ENCODE measurements at places on chromosomes 16 and 17.

- no peak for DNase-seq
Measured at GRCh38 chr17:72946156-72946555, 146.3 kb downstream of the SLC39A11 start.

GRCh38 chr16:64019339-64019738, 1102.5 kb downstream of the CDH11 start:
- no peak for DNase-seq

DNA sequence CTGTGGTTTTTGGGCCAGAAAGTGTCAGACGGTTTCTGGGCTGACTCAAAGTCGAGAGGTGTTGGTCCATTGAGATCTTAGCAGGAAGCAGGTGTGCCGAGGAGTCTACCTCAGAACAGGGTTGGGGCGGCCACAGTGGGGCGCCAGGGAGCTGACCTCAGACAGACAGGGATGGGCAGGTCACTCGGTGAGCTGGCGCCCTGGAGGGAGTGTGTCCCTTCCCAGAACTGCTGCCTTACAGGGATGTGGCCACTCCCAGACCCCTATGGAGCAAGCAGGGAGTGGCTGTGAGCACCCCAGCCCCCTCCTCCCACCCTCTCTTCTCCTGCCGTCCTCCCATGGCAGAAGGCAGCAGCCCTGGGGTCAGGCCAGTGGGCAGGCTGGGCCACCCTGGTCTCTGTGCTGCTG, 14.0 kb upstream of the DPEP1 start:
- DNase-seq = no peak

DNA sequence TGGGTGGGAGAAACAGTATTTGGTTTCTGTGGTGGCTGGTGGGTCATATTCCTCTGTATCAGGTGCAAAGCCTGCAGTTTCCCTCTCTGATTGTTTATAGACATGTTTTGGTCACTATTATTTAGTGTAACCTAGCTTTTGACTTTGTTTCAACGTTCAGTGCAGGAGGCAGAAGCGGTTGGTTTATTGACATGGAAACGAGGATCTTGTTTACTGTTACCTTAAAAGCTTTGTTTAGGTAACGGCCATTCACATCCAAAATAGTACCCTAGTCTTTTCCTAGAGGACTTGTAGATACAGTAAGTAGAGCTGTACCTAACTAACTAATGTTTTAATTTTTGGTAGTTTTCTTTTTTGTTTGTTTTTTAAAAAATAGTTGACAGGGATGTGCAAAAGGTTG, 3.5 kb downstream of the MSI2 start:
- DNase-seq = no peak

DNA sequence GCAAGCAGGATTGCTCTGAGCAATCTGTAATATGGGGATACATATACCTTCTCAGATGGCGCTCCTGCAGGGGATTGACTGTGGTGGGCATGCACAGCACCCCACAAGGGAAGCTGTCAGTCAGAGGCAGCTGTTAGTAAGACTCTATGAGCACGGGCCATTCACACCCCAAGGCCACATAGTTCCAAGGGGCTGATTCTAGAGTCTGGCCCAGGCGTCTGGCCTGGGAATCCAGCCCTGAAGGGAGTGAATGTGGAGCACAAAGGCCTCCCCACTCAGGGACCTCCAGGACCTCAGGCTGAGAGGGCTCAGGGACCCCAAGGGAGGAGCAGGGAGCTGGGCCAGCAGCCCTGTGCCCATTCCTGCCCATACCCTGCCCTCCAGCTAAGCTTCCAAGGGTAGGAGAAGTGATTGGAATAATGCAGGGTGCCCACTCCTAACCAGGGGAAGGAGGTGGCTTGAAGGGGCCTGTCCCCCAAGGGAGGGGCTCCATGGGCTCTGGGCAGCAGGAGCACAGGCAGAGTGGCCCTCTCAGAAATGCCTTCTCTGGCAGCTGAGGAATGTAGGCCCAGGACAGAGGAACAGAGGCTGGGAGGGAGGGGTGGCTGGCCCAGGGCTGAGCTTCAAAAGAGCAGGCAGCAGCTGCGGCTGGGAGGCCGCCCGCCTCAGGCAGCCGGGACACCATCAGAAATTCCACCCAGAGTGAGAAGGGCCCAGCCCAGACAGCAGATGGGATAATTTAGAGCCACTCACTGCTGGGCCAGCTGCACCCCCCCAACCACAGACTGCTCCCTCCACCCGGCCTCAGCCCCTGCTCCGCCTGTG, 48.9 kb upstream of the MRPS23 start:
- DNase-seq = no peak

DNA sequence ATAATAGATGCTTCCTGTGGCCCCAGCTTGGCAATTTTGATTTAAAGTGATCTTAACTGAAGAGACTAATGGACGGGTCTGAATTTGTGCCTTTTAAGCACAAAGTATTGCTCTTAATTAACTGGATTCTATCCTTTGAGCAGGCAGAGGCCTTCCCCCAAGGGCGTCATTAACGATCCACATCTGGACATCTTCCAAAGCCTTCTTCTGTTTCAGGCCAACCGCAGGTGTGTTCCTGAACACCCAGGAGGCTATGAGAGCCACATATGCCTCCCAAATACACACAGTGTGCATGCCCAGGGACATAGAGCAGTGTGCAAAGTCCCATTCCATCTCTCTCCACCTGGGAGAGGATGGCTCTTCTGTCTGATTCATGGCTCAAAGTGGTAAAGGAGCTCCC, 42.3 kb downstream of the MAPT start:
- no peak for DNase-seq

GRCh38 chr16:84324434-84325262, 30.0 kb downstream of the WFDC1 start:
- no peak for DNase-seq

DNA sequence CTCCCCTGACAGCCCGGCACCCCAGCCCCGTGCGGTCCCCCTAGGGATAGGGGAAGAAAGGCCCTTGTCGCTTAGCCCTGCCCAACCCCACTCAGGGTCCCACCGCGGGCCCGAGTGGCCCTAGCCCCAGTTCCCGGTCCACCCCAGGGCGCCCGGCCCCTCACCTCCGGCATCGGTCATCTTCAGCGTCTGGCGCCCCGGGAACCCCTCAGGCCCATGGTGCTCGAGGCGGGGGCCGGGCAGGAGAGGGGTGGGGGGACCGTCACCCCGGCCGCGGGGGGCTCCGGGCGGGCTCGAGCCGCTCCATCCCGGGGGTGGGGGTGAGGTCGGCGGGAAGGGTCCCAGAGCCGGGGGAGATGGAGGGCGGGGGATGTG, 620 bp downstream of the SAMD14 start:
- no peak for DNase-seq

DNA sequence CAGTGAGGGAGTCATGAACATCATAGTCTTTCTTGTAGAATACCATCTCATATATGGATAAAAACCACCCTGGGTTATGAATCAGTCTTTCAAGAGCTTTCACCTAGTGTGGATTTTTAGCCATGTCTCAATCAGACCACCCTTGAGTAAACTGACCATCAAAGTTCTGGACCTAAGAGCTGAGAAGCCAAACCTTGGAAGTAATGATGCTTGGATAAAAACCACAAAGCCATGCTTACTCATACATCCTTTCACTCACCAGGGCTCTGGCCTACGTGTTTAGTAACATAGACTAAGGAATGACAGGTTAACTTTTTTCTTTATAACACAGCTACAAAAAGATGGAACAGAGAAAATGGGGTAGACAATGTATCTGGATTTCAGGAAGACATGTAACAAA, 167.2 kb downstream of the STX8 start:
- no peak for DNase-seq
